ENCODE measurements at places on chromosomes 6 and 20. TPM values are rescaled to one million over a fixed set of nuclear protein-coding genes. Genes with fewer than 3 reads are reported as not detected.

DNA sequence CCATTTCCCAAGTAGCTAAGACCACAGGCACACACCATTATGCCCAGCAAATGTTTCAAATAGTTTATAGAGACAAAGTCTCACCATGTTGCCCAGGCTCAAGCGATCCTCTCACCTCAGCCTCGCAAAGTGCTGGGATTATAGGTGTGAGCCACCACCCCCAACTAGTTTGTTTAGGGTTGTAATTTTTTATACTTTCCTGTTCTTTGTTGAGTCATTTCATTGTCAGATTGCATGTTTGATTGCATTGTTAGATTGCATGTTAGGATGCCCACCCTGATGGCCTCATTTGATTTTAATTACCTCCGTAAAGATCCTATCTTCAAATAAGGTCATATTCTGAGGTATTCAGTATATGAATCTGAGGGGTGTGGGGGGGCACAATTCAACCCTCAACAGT lies 73.3 kb upstream of the SASH1 start:
- H3K36me3 ChIP-seq, result no peaks in the 10 kb centered on the region
- DNase-seq, result no peak
- no peaks in the 10 kb centered on the region for H3K4me1 ChIP-seq
- H3K27me3 ChIP-seq, result no peaks in the 10 kb centered on the region
- H3K4me3 ChIP-seq, result no peak overlapping the region
- H3K27ac ChIP-seq, result no peak overlapping the region

DNA sequence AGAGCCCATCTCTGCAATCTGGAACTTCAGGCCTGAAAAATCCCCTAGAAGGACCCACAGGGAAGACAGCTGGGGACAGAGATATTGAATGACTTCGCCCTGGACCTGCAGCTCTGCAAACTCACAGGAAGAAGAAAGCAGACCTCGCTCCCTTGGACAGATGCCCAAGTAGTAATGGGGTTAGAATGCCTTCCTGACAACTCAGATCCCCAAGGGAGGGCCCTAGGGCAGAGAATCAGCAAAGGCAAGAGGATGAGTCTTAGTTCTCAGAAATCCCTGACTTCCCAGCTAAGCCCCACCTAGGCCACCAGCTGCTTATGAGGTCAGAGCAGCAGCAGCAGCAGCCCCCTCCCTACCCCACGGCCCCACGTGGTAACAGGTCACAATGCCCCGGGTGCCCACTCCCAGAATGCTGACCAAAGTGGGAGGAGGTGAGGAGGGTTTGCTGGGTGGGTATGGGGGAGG lies at the start of gene C20orf141:
Gene C20orf141, plus strand, starts transcription at position 401 of the 465 bp plus-strand sequence. CDS start 198 bp downstream, outside the sequence.
- H3K4me3 ChIP-seq, result no peak within 1 kb of the TSS
- H3K27ac ChIP-seq, result no peak within 1 kb of the TSS
- H3K4me1 ChIP-seq, result no peaks in the 10 kb centered on the region
- no peaks in the 10 kb centered on the region for H3K36me3 ChIP-seq
- no peaks in the 10 kb centered on the region for H3K27me3 ChIP-seq
- no peak for DNase-seq

Gene LY6G6C
- not detected for total RNA-seq

- peak; percentile 75 for DNase-seq
- no peaks in the 10 kb centered on the region for H3K4me1 ChIP-seq
- peak overlapping the region; percentile 94 for H3K27ac ChIP-seq
- peak overlapping the region; percentile 65 for H3K4me3 ChIP-seq
These were observed 1.0 kb downstream of the LRP11 start for GRCh38 chr6:149862922-149863697.

Gene CRISP2
- not detected for total RNA-seq

GRCh38 chr6:69883551-69883950 lies 17.2 kb downstream of the COL19A1 start:
- H3K27ac ChIP-seq, result no peak overlapping the region
- H3K27me3 ChIP-seq, result no peaks in the 10 kb centered on the region

Gene SLC16A10
- total RNA-seq, result 18.5 TPM

- peaks cover 5% of the 10 kb centered on the region for H3K4me1 ChIP-seq
- no peak overlapping the region for H3K4me3 ChIP-seq
- H3K27ac ChIP-seq, result no peak overlapping the region
- no peaks in the 10 kb centered on the region for H3K36me3 ChIP-seq
These were observed 464.3 kb upstream of the BTBD3 start for GRCh38 chr20:11453430-11453829.

DNA sequence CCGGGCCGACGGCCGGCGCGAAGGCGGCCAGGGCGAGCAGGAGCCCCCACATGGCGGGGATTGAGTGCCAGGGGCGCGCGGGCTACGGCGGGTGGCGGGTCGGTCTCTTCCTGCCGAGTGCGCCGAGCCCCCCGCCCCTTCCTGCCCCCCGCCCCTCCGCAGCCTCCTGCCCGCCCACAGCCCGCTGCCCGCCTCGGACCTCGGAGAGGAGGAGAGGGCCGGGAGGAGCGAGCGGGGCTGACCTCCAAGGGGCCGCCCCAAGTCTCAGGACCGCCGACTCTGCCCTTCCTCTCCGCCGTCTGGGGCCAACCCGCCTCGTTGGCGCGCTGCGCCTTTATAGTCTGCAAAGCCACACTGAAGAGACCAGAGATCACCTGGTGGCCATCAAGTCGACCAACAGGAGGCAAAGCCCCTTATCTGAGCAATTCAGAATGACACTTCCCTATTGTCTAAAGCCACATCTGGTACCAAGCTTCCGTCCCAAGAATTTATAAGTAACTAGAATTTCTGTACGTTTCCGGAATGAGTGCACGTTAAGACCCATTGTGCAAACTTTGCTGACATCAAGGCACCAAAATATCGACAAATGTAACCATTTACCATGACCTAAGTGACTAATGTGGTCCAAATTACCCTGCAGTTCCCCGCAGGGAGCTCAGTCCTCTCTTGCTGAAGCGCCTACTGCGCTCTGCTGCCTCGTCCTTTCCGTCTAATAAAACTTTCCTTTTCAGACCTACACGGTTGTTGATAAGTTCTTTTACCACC lies at the start of gene CPXM1:
Gene CPXM1, minus strand, starts transcription at position 107 of the 765 bp plus-strand sequence. Its CDS starts 55 bp downstream, at position 52.
- no peaks in the 10 kb centered on the region for H3K4me1 ChIP-seq
- H3K36me3 ChIP-seq, result no peaks in the 10 kb centered on the region
- no peak within 1 kb of the TSS for H3K27ac ChIP-seq
- H3K4me3 ChIP-seq, result no peak within 1 kb of the TSS

Gene PRL
- not detected for total RNA-seq

Gene POM121L2
- total RNA-seq, result not detected

DNA sequence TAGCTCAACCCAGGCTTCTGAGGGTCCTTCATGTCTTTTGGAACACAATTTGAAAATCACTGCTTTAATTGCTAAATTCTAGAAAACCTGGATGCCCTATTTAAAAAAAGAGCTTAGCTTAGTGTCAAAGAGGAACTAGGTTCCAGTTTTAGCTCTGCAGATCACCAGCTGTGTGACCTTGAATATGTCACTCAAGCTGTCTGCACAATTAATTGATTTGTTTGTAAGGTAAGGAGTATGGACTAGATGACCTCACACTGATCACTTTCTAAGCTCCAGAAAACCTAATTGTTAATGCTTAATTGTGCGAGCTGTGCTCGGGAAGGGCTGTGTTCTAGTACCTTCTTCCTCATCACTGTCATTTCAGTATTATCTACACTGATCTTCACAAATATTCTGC lies 26.2 kb downstream of the UTRN start:
- no peaks in the 10 kb centered on the region for H3K27me3 ChIP-seq
- H3K27ac ChIP-seq, result no peak overlapping the region
- no peaks in the 10 kb centered on the region for H3K4me1 ChIP-seq
- peaks cover 4% of the 10 kb centered on the region for H3K36me3 ChIP-seq
- DNase-seq, result no peak
- H3K4me3 ChIP-seq, result no peak overlapping the region

GRCh38 chr6:126372626-126373025 lies 32.7 kb downstream of the CENPW start:
- no peaks in the 10 kb centered on the region for H3K36me3 ChIP-seq
- no peak for DNase-seq
- H3K4me1 ChIP-seq, result no peaks in the 10 kb centered on the region
- H3K4me3 ChIP-seq, result no peak overlapping the region

DNA sequence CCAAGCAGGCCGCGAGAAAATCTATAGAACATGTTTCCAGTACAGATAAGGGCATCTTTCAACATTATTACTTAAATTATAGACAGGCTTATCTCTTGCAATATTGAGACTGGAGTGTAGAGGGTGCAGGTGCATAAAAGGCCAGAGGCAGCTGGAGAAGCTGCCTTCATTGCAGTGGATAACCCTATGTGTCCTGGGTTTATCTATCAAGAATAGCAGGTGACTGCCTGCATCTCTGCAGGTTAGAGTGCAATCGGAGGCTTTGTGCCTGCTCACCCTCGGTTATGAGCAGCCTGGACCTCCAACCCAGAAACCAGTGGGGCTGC lies 28.7 kb upstream of the ECI2 start:
- H3K27me3 ChIP-seq, result no peaks in the 10 kb centered on the region
- no peaks in the 10 kb centered on the region for H3K36me3 ChIP-seq
- DNase-seq, result no peak

DNA sequence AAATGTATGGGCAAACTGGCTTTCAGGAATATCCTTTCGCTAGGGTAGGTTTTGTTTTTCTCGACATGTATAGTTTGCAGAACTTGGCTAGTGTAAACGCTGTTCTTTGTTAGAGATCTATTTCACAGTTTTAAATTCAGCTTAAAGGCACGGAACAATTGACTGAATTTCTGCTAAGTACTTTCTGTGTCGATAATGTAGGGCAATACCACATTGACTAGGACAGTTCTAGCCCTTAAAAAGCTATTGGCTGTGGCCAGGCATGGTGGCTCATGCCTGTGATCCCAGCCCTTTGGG lies 92.8 kb downstream of the CEP57L1 start:
- H3K27ac ChIP-seq, result no peak overlapping the region
- DNase-seq, result no peak
- no peaks in the 10 kb centered on the region for H3K27me3 ChIP-seq
- no peaks in the 10 kb centered on the region for H3K36me3 ChIP-seq
- H3K4me3 ChIP-seq, result no peak overlapping the region

DNA sequence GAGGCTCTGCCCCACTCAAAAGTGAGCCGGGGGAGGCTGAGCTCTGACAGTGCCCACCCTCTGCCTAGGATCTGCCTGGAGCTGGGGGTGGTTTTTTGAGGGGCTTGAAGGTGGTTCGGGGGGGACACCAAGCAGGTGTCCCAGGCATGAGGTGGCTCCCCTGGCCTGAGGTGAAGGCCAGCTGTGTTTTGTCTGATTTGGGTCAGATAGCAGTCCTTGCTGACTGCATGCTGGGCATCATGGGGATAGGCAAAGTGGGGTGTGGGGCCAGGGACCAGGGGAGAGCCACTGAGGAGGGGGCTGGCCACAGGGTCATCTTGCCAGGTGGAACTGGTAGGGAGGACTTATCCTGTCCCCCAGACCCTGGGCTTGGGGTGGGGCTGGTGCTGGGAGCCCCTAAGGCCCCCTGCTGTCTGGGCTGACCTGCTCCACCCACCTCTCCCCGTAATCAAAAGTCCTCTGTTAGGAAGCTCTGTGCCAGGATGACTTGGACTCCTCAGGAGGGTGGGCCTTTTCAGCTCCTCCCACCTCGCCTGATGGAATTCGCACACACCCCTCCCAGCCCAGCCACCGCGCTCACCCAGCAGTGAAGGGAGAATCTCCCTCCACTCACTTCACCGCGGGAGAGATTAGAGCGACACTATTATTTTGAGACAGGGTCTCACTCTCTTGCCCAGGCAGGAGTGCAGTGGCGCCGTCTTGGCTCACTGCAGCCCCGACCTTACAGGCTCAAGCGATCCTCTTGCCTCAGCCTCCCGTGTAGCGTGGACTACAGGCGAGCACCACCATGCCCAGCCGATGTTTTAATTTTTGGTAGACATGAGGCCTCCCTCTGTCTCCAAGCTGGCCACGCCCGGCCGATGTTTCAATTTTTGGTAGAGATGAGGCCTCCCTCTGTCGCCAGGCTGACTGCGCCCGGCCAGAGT lies 1.5 kb upstream of the COL9A3 start:
- no peak overlapping the region for H3K4me3 ChIP-seq
- no peak overlapping the region for H3K27ac ChIP-seq
- H3K4me1 ChIP-seq, result peaks cover 56% of the 10 kb centered on the region
- peaks cover 31% of the 10 kb centered on the region for H3K36me3 ChIP-seq

DNA sequence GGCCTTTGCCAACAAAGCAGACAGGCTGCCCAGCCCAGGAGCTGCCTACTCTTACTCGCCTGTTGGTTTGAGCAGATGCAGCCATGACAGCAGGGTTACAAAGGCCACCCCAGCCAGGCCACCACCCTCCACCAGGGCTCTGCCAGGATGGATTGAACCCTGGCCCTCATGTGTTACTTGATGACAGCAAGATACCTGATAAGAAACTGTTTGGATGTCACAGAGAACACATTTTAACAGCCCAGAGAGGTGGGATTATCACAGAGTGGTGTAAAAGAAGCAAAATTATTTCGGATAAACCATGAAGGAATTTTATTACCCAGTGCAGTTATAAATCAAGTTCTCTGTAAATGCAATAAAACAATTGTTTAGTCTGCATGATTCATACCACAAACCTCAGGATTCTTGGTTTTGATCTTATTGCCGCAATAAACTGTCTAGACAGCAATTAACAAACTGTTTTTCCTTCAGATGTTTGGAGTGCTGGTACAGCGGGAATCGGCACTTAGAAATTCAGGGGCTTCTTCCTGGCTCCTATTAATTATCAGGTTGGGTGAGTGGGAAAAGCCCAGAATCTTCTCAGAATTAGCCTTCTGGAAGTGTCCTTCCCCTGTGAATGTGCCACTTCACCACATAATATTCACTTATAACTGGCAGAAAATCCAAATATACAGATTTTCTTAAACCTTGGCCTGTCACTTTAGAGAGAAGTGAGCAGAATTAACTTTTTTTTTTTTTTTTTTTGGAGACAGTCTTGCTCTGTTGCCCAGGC lies 58.0 kb upstream of the SALL4 start:
- no peaks in the 10 kb centered on the region for H3K36me3 ChIP-seq
- H3K4me1 ChIP-seq, result no peaks in the 10 kb centered on the region
- H3K27ac ChIP-seq, result no peak overlapping the region
- H3K4me3 ChIP-seq, result no peak overlapping the region
- DNase-seq, result no peak
- no peaks in the 10 kb centered on the region for H3K27me3 ChIP-seq

GRCh38 chr20:10591946-10592521 lies 81.8 kb downstream of the JAG1 start:
- H3K36me3 ChIP-seq, result no peaks in the 10 kb centered on the region
- DNase-seq, result no peak
- H3K4me1 ChIP-seq, result no peaks in the 10 kb centered on the region
- H3K27ac ChIP-seq, result peak overlapping the region; percentile 45
- H3K4me3 ChIP-seq, result no peak overlapping the region

- H3K27me3 ChIP-seq, result no peaks in the 10 kb centered on the region
- no peak for DNase-seq
- no peaks in the 10 kb centered on the region for H3K4me1 ChIP-seq
- no peaks in the 10 kb centered on the region for H3K36me3 ChIP-seq
- no peak overlapping the region for H3K4me3 ChIP-seq
These were observed 53.3 kb upstream of the TNFRSF21 start for GRCh38 chr6:47362857-47363461.
